Cortex of kidney (tissue), 1 donor: ENCODE measurements at places on chromosomes 5 and 9.

DNA sequence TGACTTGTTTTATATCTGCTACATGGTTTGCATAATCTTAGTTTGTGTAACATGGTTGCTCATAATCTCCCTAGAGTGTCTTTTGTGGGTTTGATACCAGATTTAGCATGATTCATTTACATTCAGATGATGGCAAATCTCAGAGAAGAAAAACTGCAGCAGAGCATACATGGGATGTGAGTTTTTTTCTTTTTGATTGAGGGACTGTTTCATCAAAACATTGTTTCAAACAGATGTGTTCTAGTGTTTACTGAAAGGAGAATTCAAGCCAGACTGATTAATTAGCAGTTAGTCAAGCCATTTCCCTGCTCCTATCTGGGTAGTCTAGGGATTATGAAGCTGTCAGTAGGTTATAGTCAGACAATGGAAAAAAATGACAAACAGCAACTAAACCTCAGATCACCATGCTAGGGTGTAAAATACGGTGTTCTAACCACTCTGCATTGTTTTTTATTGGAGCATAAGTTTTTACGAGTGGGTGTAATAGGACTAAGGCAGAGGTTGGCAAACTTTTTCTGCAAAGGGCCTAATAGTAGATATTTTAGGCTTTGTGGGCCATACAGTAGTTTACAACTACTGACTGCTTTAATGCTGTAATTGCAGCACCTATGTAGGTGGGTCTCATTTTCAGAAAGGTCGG is 10.5 kb upstream of the GDNF start:
- DNase-seq, result no peak

DNA sequence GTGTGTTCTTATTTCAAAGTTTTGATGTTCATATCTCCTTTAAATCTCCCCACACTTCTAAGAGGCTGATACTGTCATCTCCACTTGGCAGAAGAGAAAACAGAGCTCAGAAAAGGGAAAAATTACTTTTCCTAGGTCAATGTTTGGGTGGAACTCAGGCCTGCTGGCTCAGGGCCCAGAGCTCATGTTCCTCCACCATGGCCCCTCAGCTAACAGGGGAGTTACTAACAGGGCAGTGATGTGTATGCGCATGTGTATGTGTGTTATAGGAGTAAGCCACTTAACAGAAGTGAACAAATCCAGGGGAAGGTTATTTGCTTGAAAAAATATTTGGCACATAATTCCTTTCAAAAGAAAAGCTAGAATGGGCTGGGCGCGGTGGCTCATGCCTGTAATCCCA is 2.5 kb downstream of the C1QTNF2 start:
- no peak for DNase-seq

DNA sequence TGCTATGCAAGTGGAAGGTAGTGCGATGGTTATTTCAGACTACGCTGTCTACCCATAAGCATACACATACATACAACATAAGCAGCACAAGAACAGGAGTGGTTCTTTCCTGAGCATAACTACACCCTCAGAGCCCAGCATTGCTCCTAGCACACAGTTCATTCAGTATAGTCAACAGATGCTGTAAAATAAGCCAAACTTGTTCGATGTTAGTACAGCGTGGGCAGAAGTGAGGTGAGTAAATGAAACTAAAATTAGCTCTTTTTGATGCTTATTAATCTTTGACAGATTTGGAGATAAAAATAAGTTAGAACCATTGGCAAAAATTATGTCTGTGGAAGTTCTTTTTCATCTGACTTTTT is 47.8 kb downstream of the S1PR3 start:
- DNase-seq, result no peak

DNA sequence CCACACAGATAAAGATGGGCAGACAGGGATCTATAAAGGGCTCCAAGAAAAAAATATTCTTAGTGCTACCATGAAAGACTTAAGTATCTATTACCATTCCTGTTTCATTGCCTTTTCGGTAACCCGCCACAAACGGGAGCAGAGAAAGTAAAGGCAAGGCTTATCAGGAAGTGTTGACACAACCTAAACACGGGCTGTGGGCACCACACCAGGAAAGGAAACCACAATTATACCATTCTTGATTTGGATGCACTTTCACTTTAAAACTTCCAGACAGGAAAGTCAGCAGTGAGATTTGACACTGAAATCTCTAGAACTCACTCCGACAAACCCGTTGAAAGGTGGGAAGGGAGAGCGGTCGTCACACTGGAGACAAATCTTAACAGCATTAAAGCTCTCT is 6.5 kb downstream of the TLE1 start:
- DNase-seq, result no peak

GRCh38 chr5:5649641-5650040 is 227.2 kb downstream of the ICE1 start:
- DNase-seq, result no peak

GRCh38 chr5:143222287-143223231 is 180.9 kb downstream of the NR3C1 start:
- DNase-seq, result no peak

DNA sequence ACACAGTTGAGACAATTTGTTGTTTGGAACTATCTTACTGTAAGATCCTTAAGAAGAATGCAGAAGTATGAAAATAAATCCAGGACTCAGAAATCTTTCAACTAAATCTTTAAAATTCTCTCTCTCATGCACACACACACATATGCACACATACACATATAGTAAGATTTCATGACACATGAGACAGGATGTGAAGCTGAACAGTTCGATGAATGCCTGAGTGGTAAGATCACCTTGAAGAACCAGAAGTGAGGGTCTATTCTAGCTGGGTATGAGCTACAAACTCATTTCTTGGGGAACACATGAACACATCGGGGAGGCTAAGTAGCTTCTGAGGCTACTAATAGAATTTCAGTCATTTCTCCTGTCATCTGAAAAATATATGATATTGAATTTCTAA is 153.6 kb downstream of the TMC1 start:
- DNase-seq, result no peak

DNA sequence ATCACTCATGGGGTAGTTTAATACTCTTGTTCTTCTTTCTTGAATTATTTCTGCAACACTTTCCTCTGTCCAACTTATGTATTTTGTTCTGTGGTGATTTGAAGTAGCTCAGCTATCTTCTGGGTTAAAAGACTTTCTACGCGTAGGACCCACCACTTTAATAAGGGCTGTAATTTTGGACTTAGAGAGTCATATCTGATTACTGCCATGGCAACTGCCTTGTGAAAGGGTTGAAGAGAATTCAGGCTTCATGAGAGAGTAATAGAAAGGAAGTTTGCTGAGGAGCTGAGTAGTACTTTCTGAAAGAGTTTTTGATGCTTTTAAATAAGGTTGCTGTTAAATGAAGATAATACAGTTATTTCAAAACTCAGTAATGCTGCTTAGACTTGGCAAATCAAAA is 89.5 kb downstream of the TLE4 start:
- no peak for DNase-seq
